ENCODE measurements at places on chromosomes 13 and 19.
A peak's percentile ranks its signal among the peaks of the same experiment; 100 is the strongest.

- no peak for DNase-seq
Measured at GRCh38 chr19:49861107-49861506, 6.3 kb downstream of the PNKP start.

- peak; percentile 46 for DNase-seq
Measured at GRCh38 chr19:50835785-50836542, 2.6 kb upstream of the KLK15 start.

DNA sequence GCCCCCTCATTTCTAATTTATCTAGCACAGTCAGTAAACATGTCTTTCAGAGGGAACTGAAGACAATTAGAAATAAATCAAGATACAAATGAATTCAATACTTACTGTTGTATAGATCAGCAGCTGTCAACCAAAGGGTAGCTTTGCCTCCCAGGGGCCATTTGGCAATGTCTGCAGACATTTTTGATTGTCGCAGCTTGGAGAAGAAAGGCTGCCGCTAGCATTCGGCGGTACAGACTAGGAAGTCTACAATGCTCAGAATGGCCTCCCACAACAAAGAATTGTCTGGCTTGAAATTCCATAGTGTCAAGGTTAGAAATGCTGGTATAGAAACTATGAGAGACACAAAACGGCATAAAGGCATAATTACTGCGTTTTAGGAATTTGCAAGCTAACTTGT, 91.6 kb downstream of the RGCC start:
- DNase-seq, result no peak

GRCh38 chr13:98171900-98172589, 5.0 kb downstream of the RNF113B start:
- DNase-seq, result no peak

- no peak for DNase-seq
Measured at GRCh38 chr19:3003046-3003445, 25.7 kb downstream of the TLE6 start.

DNA sequence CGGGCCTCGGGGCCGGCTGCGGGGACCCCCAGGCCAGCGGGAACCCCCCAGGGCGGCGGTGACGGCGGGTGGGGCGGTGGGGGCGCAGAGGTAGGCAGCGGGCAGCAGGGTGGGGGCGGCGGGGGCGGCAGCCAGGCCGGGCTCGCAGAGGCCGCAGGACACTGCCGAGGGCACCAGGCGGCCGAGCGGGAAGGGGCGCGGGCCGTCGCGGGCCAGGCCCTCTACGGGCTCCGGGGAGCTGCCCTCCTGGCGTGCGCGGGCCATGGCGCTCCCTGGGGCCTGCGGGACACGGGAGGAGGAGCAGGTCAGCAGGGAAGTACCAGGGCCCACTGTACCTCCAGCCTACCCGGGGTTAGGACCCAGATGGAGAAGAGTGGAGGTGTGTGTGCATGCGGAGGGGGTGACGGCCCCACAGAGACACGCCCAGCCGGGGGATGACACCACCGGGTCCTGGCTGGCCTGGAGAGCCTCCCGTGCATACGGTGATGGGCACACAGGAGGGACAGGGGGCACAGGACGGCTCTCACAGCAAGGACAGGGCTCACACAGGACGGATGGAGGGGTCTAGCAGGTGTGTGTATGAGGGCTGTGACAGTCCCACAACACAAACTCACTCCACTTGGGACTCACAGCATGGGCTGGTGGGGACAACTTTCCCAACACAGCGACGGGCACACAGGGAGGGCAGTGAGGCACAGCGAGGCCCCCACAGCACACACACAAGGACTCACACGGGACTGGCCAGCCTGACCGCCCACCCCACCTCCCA, 2.6 kb downstream of the BBC3 start:
- no peak for DNase-seq

GRCh38 chr13:43269037-43269481, 245.7 kb downstream of the DNAJC15 start:
- no peak for DNase-seq

DNA sequence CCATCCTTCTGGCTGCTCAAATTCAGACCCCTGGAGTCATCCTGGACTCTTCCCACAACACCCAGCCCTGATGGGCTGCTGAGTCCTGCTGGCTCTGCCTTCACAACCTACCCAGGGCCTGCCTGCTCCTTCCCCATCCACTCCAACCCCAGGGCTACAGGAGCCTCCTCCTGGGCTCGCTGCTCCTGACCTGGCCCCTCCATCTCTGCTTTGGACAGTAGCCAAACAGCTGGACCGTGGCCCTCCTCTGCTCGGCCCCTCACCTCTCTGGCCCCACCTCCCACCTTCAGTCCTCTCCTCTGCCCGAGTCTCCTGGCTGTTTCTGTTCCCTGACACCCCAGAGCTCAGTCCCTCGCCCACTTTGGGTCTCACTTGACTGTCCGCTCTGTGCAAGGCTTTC, 66.7 kb downstream of the CEBPG start:
- no peak for DNase-seq

GRCh38 chr13:29279356-29280254, 315.9 kb downstream of the SLC7A1 start:
- no peak for DNase-seq

GRCh38 chr19:11551603-11552235, 7.3 kb downstream of the ELOF1 start:
- DNase-seq, result no peak

GRCh38 chr19:57802269-57802668, 12.4 kb downstream of the ZNF552 start:
- no peak for DNase-seq

DNA sequence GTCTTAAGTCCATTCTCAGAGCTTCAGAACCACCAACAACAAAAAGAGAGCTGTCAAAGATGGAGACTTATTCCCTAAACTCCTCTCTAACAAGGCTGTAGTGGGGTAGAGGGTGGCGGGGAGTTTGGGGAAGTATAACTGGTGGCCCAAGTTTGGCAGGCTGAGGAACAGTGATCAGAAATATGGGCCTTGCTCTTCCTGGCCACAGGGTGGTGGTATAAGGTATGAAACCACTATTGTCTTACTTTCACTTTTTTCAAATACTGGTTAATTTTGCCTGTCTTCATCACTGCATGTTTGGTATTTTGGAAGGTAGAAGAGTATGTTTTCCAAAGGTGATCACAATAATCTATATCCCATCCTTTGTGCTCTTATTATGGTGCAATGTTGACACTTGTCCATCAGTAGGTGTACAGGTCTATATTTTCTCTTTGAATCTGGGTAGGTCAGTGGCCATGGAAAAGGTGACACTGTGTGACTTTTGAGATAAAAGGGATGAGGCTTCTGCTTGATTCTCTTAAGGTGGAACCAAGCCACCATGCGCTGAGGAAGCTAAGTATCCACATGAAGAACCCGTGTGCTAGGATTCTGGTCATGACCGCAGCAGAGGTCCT, 23.2 kb upstream of the GPC5 start:
- DNase-seq, result no peak

- no peak for DNase-seq
Measured at GRCh38 chr19:43318796-43319314, 34.6 kb upstream of the CD177 start.

- DNase-seq, result no peak
Measured at GRCh38 chr13:29994911-29995595, 144.6 kb upstream of the UBL3 start.

DNA sequence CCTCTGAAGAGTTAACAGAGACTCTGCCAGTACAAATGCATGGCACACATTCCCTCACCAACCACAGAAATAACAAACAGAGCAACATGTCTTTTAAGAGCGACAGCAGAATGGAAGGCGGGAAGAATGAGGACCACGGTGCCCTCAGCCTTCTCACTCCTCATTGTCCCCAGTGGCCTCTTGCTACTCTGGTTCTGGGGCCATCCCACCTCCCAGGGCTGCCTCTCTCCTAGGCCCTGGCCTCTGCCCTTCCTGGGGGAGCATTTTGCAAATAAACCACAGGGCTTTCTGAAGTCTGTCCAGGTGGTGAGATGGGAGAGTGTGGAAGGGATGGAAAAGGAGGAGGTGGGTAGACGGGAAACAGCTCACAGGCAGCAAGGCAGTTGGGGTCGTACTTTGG, 28.3 kb downstream of the CYP2B6 start:
- DNase-seq, result no peak

- DNase-seq, result no peak
Measured at GRCh38 chr19:44718441-44719261, 19.7 kb downstream of the CEACAM16 start.

GRCh38 chr19:12544401-12544876, 6.8 kb downstream of the ZNF564 start:
- DNase-seq, result no peak

GRCh38 chr19:35775046-35775297, 392 bp upstream of the ARHGAP33 start:
- DNase-seq, result no peak

DNA sequence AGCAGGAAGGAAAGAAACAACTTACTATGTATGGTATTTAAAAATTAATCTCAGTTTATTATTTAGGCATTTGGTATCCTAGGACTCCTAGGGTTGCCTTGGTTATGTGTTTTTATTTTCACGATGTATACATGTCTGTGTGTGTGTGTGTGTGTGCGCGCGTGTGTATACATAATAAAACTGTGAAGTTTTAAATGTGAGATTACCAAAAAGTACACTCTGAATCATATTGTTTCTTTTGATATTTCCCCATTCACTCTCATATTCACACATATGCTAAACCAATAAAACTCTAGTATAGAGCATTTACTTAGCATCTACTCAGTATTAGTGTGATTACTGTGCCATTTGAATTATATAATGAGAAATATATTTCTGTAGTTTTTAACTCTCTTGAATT, 30.8 kb upstream of the NDFIP2 start:
- DNase-seq, result no peak

GRCh38 chr13:80203496-80203895, 137.4 kb downstream of the SPRY2 start:
- no peak for DNase-seq

DNA sequence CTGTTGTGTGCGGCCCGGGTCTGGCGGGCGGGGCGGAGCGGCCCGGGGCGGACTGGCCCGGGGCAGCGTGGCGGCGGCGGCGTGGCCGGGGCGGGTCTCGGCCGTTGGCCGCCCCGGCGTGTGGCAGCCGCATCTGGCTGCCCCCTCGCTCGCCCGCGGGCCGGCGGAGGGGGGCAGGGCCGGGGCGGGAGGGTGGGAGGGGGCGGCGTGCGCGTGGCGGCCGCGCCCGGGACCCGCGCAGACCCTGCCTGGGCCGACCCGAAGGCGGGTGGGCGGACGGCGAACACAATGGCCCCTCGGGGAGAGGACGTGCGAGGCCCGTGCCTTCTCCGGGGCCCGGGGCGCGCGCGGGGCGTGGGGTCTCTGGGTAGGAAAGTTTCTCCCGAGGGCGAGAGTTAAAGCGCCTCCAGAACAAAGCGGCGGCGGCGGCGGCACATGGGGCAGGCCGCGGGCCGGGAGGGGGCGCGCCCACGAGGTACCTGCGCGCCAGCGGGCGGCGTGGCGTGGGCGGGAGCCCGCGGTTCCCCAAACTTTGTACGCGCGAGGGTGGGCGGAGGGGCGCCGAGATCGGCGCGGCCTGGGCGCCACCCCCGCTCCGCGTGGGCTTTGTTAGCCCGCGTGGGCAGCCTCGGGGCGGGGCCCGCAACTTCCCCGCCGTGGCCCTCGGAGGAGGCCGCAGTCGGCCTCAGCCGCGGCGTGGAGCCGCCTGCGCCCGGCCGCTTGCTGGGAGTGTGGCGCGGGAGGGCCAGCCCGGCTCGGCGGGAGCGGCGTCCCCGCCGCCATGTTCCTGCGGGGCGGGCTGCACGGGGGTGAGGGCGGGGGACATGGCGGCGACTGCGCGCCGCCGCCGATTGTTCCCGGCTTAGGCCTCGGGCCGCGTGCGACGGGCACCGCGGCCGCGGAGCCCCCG, 764 bp downstream of the MIR17HG start:
- DNase-seq, result peak; percentile 48

DNA sequence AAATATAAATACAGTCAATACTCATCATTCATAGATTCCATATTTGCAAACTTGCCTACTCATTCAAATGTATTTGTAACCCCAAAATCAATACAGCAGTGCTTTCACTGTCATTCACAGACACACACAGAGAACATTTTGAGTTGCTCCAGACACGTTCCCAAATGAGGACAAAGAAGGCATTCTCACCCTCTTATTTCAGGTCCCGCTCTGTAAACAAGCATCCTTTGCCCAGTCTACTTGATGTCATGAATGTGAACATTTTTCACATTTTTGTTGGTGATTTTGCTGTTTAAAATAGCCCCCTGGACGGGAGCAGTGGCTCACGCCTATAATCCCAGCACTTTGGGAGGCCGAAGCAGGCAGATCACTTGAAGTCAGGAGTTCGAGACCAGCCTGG, 15.5 kb downstream of the C19orf47 start:
- no peak for DNase-seq

GRCh38 chr13:59715611-59716010, 448.1 kb downstream of the DIAPH3 start:
- DNase-seq, result no peak

DNA sequence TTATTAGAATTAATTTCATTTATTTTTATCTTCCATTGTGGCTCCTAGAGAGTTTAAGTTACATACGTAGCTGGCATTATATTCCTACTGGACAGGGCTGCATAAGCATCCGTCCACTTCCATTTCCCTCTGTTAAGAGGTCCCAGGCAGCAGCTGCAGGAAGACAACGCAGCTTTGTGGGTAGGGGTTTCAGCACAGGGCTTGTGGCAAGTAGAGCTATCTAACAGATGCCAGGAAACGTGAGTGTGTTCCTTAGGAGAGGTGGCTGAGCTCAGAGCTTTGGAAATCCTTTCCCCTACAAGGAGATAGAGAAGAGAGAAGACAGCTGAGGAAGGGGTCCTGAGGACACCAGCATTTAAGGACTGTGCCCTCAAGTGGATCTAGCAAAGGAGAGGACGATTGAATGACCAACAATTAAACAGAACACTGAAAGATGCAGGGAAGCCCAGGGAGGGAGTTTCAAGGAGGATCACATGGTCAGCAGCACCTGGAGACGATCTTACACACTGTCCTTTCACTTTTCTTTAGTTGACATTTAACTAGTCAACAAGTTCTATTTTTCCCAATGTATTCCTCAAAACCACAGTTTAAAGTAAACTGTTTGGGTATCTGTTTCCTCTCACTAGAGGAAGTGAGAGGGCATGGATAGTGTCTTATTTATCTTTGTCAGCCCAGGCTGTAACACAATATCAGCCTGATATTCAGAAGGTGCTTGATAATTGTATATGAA, 2.3 kb upstream of the N4BP2L1 start:
- no peak for DNase-seq

- DNase-seq, result peak; percentile 99
Measured at GRCh38 chr19:18322759-18323460, at the start of gene LSM4. TSS of gene LSM4 (minus strand) at chr19:18323076. CDS start at chr19:18323020, 56 bp downstream.

- DNase-seq, result no peak
Measured at GRCh38 chr13:99087954-99088491, 110.2 kb upstream of the DOCK9 start.

DNA sequence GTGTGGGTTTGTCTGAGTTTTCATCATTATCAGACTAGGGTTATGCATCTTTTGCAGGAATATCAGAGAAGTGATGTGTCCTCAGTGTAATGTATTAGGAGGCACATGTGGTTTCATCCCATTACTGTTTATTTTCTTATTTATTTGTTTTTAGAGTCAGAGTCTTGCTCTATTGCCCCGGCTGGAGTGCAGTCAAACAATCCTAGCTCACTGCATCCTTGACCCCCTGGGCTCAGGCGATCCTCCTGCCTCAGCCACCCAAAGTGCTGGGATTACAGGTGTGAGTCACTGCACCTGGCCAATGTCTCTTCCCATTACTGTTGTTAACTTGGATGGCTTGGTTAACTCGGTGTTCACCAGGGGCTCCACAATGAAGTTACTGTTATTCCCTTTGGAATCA, 67.4 kb downstream of the MAP4K1 start:
- no peak for DNase-seq
